ENCODE measurements at places on chromosomes 5 and 9.

GRCh38 chr5:74212336-74212735 is 428.2 kb downstream of the ENC1 start:
- no peak for DNase-seq

- no peak for DNase-seq
Observed at GRCh38 chr9:96459268-96460007, 9.5 kb downstream of the HABP4 start.

GRCh38 chr9:97220894-97221477 is 86.5 kb upstream of the CCDC180 start:
- no peak for DNase-seq

GRCh38 chr5:52339285-52339684 is 448.4 kb upstream of the ITGA1 start:
- DNase-seq: no peak

GRCh38 chr9:28774433-28775235 is 1201.4 kb upstream of the C9orf72 start:
- peak; percentile 26 for DNase-seq

DNA sequence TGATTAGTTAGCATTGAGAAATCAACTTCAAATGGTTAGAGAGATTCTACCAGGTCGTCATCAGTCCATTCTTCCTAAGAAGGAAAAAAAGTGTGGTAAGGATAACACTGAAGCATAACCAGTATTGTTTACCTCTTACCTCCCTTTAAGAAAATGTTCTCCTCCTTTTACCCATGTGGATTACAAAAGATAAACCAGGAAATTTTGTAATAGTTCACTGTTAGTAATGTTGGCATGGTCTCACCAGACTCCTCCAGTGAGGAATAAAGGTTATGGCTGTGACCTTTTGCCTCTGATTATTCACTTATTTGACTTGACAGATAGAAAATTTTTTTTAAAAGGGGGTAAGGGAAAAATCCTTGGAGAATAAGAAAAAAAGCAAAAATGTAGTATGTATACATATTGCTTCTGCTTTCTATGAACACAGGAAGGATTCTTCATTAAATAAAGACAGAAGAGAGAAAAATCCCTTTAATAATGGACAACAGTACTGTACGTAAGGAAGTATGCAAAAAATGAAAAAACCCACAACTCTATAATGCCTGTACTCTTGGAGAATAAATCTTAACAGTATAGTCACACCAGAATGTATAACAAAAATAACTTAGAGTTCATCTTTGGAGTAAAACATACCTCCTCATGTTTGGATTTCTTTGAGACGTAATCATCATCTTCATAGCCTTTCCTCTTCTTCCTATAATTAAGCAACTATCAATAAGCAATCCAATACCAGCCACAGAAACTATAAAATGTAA is 18.1 kb downstream of the CCNH start:
- DNase-seq: peak; percentile 78

- peak; percentile 99 for DNase-seq
Observed at GRCh38 chr5:32027717-32028458, 146.2 kb downstream of the GOLPH3 start.

GRCh38 chr5:54703133-54703532 is 185.6 kb downstream of the SNX18 start:
- DNase-seq: no peak

DNA sequence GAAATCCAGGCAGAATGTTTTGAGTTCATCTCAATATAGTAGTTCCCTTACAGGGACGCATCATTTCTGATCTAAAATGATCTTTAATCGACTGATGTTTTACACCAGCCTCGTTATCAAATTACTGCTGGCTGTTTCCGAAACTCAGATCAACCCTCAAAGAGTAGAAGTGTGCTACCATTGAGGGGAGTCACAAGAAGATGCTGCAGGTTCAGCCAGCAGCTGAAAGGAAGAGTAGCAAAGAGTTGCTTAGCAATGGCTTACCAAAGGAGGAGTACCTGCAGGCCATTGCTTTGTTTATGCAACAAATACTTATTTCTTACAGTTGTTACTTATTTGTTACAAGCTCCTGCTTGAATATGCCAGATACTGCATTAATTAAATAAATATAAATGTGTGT is 144.1 kb downstream of the EBF1 start:
- no peak for DNase-seq

DNA sequence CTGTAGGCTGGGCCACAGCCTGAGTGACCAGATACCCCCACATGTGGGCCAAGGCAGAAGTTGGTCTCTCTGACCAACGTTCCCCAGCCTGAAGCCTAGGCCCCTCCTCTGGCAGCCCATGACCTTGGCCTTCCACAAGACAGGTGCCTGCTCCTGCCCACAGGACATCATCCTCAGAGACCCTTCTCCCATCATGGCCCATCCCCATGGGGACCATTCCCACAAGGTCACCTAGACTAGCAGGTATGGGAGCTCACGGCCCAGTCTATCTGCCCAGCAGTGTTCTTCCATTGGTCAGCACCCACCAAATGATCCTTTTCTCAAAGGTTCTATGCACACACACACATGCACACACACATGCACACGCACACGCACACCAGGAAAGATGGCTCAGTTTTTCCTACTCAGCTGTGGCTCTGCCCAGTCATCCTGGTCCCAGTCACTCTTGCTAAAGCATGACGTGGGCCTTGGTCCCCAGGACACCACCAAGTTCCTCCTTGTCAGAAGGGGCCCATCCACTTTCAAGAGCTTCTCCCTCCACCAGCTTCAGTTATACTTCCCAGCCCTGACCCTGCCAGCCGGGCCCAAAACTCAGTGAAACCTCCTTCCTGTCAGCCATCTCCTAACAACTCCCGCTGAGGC is 65.4 kb downstream of the PAX5 start:
- no peak for DNase-seq
